ENCODE measurements at places on chromosomes 3 and 15.

DNA sequence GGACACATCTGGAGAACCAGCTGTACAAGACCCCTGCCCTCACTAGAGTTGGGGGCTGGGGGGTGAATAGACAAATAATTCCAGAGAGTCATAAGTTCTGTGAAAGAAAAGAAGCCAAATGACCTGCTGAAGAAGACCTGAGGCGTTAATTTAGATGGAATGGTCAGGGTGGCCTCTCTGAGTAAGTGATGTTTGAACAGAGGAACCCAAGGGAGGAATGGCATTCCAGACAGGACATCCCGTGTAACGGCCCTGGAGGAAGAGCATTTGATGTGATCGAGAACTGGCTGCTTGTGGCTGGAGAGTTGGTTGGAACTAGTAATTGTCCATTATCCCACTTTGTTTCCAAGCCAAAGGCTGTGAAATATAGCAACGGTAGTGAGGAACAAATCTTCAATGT is 1.7 kb downstream of the NR2C2 start:
- no peak for DNase-seq

GRCh38 chr15:52206446-52206845 is 15.3 kb upstream of the GNB5 start:
- no peak for DNase-seq

DNA sequence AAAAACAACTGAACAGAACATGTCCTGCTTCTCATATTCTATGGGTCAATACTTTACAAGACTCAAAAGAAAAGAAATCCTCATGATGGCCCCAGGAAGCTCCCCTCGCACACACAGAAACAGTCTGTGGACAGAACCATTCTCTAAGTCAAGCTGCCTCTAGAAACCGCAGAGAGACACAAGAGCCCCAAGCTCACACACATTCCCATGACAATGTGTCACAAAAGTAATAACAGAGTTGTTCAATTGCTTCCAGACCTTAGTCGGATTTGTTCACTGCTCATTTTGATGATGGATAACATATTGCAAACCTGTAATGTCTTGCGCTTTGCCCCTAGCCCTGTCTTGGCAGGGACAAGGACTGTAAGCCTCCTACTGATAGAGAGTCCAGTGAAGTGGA is 60.9 kb downstream of the UMPS start:
- DNase-seq = peak; percentile 69

GRCh38 chr3:112005091-112005672 is 6.5 kb downstream of the TAGLN3 start:
- DNase-seq = no peak

- peak; percentile 37 for DNase-seq
Observed at GRCh38 chr15:72285927-72286516, 13.7 kb upstream of the PARP6 start.

DNA sequence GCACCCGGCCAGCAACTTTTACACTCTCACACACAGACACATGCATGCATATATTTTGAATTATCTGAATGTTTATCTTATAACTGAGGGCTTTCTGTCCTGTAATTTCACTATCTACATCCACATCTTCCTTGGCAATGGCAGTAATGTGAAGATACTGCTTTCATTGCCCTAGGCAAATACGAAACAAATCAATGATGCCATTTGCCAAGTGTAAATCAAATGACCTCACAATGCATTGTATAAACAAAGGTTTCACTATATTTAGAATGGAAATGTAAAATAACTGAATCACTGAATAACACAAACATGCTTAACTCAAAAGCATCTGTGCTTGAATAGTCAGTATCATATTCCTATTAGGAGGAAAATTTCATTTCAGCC is 455.6 kb downstream of the TBL1XR1 start:
- no peak for DNase-seq

DNA sequence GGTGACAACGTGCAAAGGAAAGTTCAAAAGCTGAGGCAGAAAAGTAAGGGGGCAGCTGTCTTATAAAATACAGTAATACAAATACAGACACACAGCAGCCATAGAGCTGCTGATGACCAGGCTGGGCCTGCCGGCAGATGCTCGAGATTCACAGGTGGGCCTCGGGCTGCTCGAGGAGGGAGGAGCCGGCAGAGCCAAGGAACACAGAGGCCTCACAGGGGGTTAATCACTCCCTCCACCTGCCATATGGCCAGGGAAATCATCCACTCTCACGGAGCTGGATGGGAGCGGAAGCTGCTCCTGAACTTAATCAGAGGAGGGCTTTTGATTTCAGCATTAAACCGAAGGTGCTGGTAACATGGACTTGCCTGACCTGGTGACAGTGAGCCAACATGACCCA is 29.6 kb upstream of the MGLL start:
- DNase-seq = no peak

- no peak for DNase-seq
Observed at GRCh38 chr3:25781758-25782594, 1.3 kb downstream of the NGLY1 start.

GRCh38 chr3:121757087-121757811 is 7.7 kb upstream of the GOLGB1 start:
- no peak for DNase-seq

- no peak for DNase-seq
Observed at GRCh38 chr3:18247776-18248310, 177.3 kb downstream of the SATB1 start.

- no peak for DNase-seq
Observed at GRCh38 chr15:93308026-93308690, 219.1 kb upstream of the RGMA start.

GRCh38 chr15:40772014-40772413 is 2.2 kb downstream of the C15orf62 start:
- no peak for DNase-seq

GRCh38 chr3:24182756-24183155 is 237.7 kb downstream of the NR1D2 start:
- DNase-seq = no peak

DNA sequence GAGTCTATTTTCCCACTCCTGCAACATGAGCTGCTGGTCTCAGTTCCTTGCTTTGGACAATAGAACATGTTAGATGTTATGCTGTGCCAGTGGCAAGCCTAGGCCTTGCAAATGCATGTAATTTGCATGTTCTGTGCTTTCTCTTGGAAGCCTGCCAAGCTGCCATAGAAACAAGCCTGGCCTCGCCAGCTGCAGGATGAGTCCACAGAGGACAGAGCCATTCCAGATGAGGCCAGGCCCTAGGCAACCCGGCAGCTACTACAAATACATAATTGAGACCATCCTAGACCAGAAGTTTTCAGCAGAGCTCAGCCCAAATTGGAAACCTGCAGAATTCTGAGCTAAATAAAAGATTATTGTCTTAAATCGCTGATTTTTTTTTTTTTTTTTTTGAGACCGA is 39.6 kb downstream of the TRIM69 start:
- DNase-seq = no peak

- DNase-seq = no peak
Observed at GRCh38 chr3:194321693-194322640, 29.2 kb downstream of the CPN2 start.

GRCh38 chr3:161556533-161556932 is 59.9 kb downstream of the OTOL1 start:
- DNase-seq = no peak

GRCh38 chr3:64207289-64208080 is 17.8 kb downstream of the PRICKLE2 start:
- peak; percentile 48 for DNase-seq

DNA sequence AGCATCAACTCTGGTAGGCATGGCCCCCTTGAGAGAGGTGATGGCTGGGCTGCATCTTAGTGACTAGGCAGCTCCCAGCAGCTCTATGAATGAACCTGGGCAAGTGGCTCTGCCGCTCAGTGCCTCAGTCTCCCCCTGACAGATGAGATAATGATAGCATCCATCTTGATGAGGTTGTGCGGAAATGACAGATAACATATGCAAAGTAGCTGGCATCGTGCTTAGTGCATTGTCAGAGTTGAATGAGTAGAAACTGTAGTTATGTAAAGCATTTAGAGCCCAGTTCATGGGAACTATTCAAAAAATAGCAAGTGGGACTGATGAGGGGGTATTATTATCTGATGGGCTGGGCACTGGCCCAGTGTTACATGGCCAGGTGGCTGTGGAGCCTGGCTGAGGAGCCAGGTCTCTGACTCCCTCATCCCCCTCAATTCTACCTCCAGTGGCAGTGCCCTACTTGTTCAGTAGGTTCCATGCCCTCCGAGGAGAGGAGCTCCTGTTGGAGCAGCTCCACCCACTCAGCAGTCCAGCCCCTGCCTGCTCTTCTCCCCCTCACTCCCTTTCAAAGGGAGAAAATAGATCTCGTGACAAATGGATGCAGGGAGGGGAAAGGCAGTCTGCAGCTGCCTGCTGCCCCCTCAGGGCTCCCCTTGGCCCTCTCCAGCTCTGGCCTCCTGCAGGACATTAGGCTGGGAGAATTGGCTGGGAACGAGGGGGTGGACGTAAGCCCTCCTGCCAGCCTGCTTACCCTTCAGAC is 6.6 kb downstream of the PRKCD start:
- no peak for DNase-seq

DNA sequence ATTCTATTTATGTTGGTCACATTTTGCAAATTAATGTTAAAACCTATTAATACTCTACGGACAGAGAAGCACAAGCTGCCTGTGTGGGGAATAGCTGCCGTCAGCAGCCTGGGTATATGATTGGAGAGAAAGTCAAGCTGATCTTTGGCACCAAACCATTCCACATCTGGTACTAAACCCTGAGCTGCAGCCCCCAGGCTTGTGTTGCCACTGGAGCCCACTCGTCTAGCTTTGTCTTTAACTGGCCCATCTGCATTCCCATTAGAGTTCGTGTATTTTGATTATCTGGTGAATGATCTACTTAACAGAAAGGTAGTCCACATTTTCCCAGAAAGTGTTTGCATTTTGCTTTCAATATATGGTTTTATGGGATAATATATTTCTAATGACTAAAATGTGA is 5.4 kb downstream of the NDUFB4 start:
- DNase-seq = no peak

DNA sequence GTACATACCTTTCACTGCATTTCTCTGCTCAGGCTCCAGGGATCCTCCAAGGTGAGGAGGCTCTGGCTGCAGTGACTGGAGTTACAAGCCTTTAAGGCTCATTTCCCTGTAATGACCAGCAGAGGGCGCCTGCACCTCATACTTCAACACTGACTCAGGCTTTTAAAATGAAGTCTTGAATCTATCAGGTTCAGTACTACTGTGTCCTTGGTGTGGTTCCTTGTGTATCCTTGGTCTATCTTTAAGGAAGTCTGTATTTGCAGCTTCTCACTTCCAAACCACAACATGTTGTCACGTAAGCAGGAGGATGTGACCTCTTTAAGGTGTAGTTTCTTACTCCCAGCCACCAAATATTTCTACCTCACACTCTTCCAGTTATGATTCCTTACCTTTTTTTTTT is 122.5 kb upstream of the ZBED2 start:
- DNase-seq = peak; percentile 78

DNA sequence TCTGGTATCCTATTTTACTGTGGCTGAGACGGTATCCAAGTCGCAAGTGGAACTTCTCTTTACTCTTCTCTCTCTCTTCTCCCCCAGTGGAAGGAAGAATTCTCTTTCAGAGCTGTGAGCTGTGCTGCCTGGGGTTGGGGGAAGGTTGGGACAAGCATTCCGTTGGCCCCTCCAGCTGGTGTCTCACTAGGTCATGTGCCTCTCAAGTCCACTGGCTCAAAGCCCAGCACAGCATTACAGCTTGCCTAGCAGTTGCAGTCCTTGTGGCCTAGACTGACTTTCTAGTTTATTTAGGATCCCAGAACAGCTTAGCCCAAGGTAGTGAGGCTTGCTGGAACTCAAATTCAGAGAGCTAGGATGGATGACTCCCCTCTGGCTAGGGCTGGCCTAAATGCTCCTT is 76.1 kb upstream of the SPATA16 start:
- no peak for DNase-seq
